ENCODE measurements at places on chromosomes 4 and X. TPM values are rescaled to one million over a fixed set of nuclear protein-coding genes. Genes with fewer than 3 reads are reported as not detected.

The SRPX gene
- total RNA-seq = 59.0 TPM

The SSX3 gene
- total RNA-seq = not detected

The ASB9 gene
- total RNA-seq = 6.0 TPM

The FAM199X gene
- 16.6 TPM for total RNA-seq

The FDCSP gene
- total RNA-seq = not detected

The MAGEA1 gene
- total RNA-seq = not detected

The FAM114A1 gene
- total RNA-seq = 41.6 TPM

The SORCS2 gene
- 5.8 TPM for total RNA-seq

The COX7B2 gene
- total RNA-seq = not detected

The SLC4A4 gene
- total RNA-seq = 18.8 TPM

The UPF3B gene
- total RNA-seq = 6.6 TPM

The SMIM10L2A gene
- total RNA-seq = 1.7 TPM

The MAB21L2 gene
- not detected for total RNA-seq

The SPANXD gene
- total RNA-seq = not detected

The FANCB gene
- 1.5 TPM for total RNA-seq

The MAGEC1 gene
- not detected for total RNA-seq

The ADGRG2 gene
- total RNA-seq = 1.1 TPM

The NPNT gene
- 217 TPM for total RNA-seq

The FSTL5 gene
- not detected for total RNA-seq

The SMIM31 gene
- 0.83 TPM for total RNA-seq

The ADGRL3 gene
- total RNA-seq = 6.0 TPM

The CDKL2 gene
- 20.9 TPM for total RNA-seq

The ZDHHC9 gene
- total RNA-seq = 36.1 TPM

The HTT gene
- 73.1 TPM for total RNA-seq

The VCX3A gene
- not detected for total RNA-seq

The AFF2 gene
- 10.9 TPM for total RNA-seq

The GC gene
- 0.86 TPM for total RNA-seq

The RPA4 gene
- 1.5 TPM for total RNA-seq

The DIPK2B gene
- total RNA-seq = 14.4 TPM

The BTK gene
- 62.8 TPM for total RNA-seq

The PCDH11X gene
- 0.18 TPM for total RNA-seq

The SUPT20HL1 gene
- total RNA-seq = not detected

The PSAPL1 gene
- not detected for total RNA-seq

The TCEAL7 gene
- total RNA-seq = 3.2 TPM

The GYPB gene
- not detected for total RNA-seq

The TMEM156 gene
- total RNA-seq = 0.62 TPM
